ENCODE measurements at places on chromosomes 13 and 19. TPM values are rescaled to one million over a fixed set of nuclear protein-coding genes. Genes with fewer than 3 reads are reported as not detected.

- peak; percentile 16 for DNase-seq
These were observed 121.1 kb upstream of the MYO16 start for GRCh38 chr13:108508263-108508662.

DNA sequence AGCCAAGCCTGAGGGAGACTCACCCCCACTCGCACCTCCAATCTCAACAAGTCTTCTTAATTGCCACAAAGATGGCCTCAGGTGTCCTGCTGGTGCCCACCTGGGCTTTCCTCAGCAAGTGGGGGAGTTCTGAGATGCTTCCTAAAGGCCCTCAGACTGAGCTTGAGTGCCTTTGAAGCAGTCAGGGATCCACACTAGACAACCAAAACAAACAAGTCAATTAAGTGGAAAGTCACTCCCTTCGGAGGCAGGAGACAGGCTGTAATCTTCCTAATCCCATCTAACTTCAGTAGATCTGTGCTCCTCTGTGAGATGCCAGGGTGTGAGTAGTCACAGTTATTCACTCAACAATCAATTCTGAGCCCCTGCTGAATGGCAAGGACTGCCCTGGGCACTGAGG, 68.3 kb upstream of the SERP2 start:
- DNase-seq = no peak

DNA sequence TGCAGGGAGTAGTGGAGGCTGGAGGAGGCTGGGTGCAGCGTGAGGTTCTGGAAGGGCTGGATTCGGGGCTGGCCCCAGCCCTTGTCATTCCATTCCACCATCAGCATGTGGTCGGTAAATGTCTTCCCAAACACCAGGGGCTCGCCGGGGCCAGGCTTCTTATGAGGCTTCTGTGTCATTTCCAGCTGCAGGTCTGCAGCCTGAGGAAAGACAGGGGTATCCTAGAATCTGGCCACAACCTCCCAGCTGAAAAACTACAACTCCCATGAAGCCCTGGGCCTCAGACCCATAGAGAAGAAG, 4.4 kb downstream of the BCAT2 start:
- peak; percentile 81 for DNase-seq

GRCh38 chr19:18742838-18743783, 48.0 kb downstream of the COMP start:
- DNase-seq = peak; percentile 72

ADAMTS10 gene
- total RNA-seq = 0.77 TPM
